Activated naive CD4-positive, alpha-beta T cell treated with anti-CD3 and anti-CD28 coated beads, Interleukin-2, amount 50 U/mL, for 16 hours (primary cell): ENCODE measurements at places on chromosomes 5 and 9.

DNA sequence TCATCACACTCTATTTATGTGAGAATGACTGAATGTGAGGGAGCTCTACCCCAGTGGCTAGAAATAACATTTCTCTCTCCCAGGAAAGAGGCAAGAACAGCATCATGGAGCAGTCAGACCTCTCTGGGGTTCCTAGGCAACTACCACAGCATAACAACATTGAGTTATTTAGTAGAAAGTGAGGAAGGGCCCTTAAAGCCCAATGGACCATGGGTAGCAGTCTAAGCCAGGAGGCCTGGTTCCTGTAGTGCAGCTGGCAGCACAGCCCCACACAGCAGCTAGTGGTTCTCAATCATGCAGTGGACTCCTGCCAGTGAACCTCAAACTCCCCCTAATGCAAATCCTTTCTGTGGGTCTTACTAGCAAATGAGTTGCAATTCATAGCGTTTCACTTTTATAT is 55.3 kb downstream of the SPEF2 start:
- no peak for DNase-seq

DNA sequence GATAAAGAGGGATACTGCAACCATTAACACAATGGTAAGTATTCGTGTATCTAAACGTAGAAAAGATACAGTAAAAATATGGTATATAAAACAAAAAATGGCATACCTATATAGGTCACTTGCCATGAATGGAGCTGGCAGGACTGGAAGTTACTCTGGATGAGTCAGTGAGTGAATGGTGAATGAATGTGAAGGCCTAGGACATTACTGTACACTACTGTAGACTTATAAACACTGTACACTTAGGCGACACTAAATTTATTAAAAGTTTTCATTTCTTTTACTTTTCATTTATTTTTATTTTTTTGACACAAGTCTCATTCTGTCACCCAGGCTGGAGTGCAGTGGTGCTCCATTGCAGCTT is 14.1 kb downstream of the TDRD7 start:
- no peak for DNase-seq

GRCh38 chr9:3719286-3719685 is 193.5 kb upstream of the RFX3 start:
- DNase-seq: no peak

DNA sequence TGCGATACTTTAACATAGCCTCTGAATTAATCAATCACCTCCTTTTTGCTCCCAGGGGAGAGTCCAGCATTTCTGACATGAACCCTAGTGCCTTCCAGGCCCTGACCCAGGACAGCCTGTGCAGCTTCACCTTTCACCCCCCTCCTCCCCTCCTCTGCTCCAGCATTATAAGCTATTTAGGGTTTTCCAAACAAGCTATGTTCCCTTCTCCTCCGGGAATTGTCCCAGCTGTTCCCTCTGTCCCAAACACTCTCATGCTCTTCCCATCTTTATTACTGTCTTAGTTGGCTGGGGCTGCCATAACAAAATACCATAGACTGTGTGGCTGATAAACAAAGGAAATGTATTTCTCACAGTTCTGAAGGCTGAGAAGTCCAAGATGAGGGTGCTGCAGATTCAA is 161.5 kb downstream of the EBF1 start:
- no peak for DNase-seq

DNA sequence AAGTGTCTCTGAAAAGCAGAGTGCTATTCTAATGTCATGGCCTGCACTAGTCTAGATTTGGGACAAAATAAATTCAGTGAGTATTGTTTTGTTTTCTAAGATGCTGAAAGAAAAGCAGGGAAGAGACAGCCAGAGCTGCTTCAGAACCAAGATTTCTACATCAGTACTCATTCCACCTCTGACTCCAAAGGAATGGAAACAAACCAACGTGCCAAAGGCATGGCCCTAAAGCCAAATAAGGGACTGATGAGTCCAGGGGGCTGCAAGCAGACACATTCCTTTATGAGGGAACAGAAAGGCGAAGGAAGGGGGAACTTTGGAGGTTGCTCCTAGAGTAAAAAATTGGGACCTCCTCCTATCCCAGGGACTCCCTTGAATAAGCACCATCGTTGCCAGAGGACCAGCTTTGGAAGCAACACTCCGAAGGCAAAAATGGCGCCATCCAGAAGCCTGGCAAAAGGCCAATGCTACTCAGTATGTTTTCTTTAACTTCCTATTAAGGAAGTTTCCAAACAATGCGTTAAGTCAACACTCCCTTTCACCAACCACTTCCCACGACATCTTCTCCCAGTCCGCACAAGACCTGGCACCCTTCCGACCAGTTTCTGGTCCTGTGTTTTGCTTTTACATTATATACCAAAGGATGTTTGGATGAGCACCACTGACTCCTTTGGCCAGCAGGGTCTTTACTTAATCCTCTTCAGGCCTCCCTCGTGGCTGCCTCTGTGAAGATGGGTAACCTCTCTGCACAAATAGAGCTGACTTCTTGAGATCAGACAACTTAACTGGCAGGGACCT is 31.6 kb downstream of the ADAM19 start:
- DNase-seq: no peak

DNA sequence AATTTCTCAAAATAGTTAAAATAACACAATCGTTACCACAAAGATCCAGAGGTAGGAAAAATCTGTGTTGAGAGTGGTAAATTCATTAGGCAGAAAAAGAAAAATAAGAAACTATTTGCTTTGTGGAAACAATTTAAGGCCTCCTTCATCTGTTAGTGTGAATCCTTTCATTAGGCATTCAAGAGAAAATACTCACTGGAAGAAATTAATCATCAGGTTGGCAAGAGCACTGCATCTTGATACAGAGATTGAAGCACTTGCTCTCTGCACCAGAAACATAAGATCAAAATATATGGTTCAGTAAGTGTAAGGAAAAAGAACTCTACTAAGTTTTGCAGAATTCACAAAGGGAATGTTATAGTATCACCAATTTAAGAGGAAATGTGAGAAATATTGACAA is 44.4 kb downstream of the TTC39B start:
- DNase-seq: no peak

GRCh38 chr5:157930710-157931109 is 71.8 kb upstream of the CLINT1 start:
- no peak for DNase-seq

DNA sequence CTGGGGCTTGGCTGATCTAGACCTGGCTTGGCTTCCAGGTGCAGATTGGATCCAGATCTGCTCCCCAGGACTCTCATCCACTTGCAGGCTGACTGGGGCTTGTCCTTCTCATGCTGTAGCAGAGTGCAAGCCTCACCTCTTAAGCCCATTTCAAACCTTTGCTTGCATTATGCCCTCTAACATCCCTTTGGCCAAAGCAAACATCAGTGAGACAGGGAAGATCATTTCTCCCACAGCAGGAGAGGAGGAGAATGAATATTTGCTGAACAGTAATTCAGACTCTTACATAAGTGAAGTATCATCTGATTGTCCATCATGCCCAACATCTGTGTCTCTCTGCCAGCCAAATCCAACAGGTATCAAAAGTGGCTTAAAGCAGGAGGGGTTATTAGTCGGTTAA is 194.9 kb downstream of the C9orf152 start:
- no peak for DNase-seq

- DNase-seq: no peak
These were observed 102.5 kb downstream of the SPRY4 start for GRCh38 chr5:142222225-142222865.

GRCh38 chr5:111254613-111255012 is 30.4 kb downstream of the CAMK4 start:
- DNase-seq: peak; percentile 79

- no peak for DNase-seq
These were observed 55.6 kb upstream of the ZFR start for GRCh38 chr5:32500181-32500580.

DNA sequence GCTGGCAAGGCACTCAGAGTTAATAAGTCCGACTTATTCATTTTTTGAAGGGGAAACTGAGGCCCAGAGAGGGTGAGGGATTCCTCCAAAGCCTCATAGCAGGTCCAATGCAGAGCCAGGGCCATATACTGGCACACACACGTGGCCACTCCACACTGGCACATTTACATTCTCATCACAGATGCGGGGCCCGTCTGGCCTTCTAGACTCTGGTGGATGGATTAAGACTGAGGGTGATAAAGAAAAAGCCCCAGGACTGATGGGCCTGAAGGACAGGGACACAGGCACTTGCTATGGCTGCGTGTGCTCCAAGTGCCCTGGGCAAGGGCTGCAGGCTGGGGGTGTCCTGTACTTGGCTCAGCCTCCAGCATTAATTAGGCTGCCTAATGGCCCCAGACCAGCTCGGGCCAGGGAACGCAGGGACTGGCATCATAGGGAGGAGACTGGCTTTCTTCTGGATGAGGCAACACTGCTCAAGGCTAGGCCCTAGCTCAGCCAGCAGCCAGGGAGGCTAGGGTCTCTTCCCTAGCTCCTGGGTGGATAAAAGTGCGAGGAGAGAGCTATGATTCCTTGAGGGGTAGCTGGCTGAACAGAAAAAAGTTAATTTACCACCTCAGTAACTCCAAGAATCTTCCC is 28.5 kb upstream of the CSF1R start:
- no peak for DNase-seq

DNA sequence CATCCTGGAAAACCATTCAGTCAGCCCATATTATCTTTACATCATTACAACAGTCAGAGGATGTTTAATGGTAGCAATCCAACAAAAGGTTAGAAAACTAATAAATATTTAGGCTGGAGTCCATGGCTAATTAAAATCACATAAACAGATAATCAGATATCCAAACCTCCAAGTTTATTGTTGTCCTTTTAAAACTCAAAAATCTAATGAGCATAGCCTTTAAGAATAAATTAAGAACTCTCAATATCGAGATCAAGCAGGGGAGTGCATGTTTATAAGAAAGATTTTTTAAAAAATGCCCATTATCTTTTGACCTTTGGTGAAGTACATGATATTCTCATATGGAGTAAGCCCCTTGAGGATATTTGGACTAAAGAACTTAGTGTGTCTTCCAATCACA is 842.9 kb upstream of the SEMA6A start:
- DNase-seq: no peak

GRCh38 chr5:78779262-78779661 is 130.7 kb upstream of the LHFPL2 start:
- DNase-seq: no peak

- DNase-seq: no peak
These were observed 273.3 kb upstream of the SEMA6A start for GRCh38 chr5:116847960-116848359.

GRCh38 chr5:116395631-116396203 is 178.9 kb downstream of the SEMA6A start:
- DNase-seq: no peak

GRCh38 chr5:142006363-142007236 is 6.2 kb downstream of the GNPDA1 start:
- DNase-seq: no peak

GRCh38 chr5:200985-201384 is 9.7 kb downstream of the LRRC14B start:
- no peak for DNase-seq

DNA sequence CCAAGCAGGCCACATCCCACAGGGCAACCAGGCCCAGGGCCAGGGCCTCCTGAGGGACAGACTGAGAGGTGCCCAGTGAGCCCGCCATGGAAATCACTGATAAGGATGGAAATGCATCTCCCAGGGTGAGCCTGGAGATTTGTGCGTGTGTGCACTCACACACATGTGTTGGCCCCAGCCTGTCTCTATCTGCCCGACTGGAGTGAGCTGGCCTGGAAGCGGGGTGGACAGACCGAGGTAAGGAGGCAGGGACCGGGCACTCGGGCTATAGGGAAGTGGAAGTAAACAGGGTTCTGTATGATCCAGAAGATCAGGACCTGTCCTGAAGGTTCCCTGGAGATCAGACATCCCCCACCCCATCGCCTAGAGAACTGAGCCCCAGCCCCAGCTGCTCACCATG is 17.4 kb downstream of the GFI1B start:
- DNase-seq: no peak

DNA sequence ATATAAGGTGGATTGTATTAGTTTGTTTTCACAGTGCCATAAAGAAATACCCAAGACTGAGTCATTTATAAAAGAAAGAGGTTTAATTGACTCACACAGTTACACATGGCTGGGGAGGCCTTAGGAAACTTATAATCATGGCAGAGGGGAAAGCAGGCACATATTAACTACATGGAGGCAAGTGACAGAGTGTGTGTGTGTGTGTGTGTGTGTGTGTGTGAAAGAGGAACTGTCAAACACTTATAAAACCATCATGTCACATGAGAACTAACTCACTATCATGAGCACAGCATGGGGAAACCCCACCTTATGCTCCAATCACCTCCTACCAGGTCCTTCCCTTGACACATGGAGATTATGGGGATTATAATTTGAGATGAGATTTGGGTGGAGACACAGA is 118.6 kb downstream of the SPEF2 start:
- peak; percentile 35 for DNase-seq

- no peak for DNase-seq
These were observed 17.1 kb upstream of the HSD17B3 start for GRCh38 chr9:96318921-96319565.

- DNase-seq: no peak
These were observed 578.7 kb upstream of the ZNF462 start for GRCh38 chr9:106284296-106284695.

DNA sequence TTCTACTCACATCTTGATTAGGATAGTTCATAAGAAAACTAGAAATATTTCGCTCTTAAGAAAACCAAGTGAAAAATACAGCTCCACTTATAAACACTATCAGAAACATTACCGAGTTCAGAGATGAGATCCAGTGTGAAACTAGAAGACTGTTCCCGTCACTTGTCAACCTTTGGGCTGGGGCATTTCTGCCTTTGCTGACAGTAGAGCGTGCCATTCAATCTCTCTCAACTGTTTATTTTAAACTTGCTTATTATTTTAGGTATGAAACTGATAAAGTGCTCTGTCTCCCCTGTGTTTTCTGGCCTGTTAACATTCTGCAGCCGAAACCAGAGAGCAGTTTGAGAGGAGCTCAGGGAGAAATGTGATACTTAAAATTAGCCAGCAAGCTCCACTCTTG is 16.7 kb downstream of the MRRF start:
- DNase-seq: no peak

DNA sequence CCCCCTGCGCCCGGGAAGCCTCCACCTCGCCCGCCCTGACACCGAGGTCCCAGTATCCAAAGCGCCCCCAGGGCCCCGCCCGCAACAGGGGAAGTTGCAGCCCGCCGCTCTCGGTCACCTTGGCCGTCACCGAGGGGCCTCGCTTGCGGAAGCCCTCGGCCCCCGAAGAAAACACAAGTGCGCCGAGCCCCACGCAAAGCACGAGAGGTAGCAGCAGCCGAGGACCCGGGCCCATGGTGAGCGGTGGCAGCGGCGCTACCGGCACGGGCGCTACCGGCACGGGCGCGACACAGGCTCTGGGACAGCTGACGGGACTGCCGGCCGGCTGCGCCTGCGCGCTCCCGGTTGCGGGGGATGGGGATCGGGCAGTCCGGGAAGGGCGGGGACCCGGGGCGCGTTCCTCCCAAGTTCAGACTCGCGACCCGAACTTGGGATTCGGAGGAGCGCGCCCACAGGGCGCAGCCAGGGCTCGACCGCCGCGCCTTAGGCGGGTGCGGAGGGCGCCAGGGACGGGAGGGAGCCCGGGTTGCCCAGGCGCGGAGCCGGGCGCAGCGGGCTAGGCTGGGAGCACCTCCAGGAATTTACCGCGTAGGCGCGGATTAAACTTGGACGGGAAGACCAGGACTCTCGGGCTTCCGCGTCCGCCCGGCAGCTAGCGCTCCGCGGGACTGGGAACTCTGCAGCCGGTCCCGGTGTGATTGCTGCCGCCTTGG is at the start of gene PPIC:
PPIC (minus strand) TSS at position 335 of the 713 bp plus-strand sequence; CDS start at position 235, 100 bp downstream.
- no peak for DNase-seq
